ENCODE measurements at places on chromosomes 3 and 15.
A peak's percentile ranks its signal among the peaks of the same experiment; 100 is the strongest.

GRCh38 chr3:160126761-160127160, 98.5 kb upstream of the C3orf80 start:
- no peak for DNase-seq

DNA sequence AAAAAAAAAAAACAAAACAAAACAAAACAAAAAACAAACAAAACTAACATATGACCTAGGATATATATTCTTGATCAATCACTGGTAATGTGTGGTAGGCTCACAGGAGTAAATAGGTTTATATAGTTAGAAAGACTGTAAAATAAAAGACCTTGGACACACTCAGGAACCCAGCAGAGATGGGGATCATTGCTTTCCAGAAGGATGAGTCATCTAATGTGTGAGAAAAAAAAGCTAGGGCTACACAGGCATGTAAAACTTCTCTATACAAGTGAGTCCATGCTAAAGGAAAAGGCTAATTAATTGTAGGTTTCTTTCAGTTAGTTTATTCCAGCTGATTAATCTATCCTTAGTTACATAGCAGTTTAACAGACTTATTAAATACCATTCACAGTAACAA, 710.3 kb upstream of the ARPP21 start:
- no peak for DNase-seq

DNA sequence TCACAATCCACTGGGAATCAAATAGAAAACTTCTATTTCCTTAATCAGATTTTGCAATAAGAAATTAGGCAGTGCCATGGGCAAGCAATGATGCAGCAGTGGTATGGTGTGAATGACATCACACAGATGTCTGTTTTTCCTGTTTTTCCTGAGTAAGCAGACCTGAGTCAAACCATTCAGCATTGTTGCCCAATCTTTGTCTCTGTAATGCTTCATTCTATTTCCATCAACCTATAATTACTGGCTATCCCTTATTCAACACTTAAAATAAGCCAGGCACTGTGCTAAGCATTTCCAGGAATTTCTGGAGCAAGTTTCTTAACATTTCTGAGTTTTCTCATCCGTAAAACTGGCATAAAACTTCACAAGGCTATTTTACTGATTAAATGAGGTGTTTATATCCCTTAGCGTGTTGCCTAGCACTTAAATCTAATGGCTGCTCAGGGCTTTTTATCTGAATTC, 11.3 kb upstream of the OXSR1 start:
- DNase-seq, result no peak

GRCh38 chr15:26739791-26740190, 33.1 kb downstream of the GABRB3 start:
- no peak for DNase-seq

DNA sequence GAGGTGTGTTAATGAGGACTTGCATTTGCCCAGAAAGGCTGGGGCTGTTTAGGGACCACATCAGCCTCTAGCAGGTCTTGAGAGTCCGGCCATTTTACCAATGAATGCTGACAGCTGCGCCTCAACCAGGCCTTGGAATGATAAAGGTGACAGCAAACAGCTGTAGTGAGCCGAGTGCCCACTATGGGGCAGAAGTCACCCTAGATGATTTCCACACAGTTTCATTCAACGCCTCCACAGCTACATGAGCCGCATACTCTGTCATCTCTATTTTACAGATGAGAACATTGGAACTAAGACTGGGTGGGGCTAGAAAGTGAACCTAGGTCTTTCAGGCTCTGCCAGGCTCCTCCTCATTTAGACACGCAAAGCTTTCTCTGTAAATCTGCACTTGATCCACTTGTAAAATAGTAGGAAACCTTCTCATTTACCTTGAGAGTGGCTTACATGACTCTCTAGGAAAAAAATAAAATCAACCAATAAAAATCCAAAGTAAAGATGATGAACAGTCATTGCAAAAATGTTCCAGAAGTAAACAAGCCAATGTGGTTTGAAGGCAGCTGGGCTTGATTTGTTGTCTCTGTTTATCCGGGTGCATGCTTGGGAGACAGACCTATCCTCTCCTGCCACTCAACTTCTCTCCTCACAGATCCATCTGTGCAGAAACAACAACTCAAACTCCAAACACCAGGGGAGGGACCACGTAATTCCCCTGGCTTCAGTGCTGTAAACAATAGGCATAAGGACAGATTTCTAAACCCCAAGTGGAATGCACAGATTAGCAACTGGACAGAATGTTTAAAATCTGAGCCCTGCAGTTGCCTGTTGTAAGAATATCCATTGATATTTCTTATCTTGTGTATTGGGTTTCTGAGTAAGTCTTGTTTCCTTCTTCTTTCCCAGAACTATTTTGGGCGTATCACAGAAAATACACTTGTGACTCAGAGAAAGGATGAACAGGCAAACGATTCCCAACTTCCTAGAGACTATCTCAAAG, 31.5 kb upstream of the LDHAL6B start:
- DNase-seq, result no peak

DNA sequence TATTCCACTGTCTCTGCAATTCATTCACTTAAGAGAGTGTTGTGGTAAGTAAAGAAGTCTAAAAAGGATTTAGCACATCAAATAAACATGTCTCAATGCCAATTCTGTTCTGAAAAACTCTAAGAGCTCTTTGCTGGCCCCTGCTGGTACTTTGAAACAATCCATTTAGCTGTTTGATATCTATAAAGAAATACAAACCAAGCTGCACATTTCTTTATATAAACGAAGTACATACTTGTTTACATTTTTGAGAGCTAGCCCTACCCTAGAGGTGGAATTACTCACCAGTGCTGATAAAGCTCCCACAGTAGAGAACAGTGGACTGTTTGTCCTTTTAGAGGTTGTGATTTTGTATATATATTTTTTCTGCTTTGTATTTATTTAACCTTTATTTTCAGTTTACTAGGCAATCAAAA, 75.5 kb downstream of the NEDD4 start:
- DNase-seq, result peak; percentile 69

DNA sequence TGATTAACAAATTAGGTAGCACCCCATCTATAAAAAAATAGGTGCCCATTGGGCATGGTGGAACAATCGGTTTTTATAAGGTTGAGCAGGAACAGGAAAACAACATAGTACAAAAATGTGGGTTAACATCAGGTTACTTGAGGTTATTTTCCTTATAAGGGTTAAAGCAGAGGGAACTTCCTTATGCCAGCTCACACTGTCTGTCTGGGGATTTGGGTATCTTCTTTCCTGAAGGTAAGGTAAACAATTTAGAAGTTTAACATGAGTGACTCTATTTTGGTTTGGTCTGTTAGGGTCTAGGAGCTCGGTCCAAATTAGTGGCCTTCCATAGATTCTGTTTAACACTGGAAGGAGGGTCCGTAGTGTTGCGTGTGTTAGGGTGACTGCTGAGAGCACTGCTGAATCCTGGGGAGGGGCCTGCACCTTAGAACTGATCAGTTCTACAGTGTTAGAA, 14.7 kb downstream of the CHD2 start:
- DNase-seq, result no peak

- DNase-seq, result no peak
These were observed 22.7 kb upstream of the CTNNB1 start for GRCh38 chr3:41176596-41176995.

DNA sequence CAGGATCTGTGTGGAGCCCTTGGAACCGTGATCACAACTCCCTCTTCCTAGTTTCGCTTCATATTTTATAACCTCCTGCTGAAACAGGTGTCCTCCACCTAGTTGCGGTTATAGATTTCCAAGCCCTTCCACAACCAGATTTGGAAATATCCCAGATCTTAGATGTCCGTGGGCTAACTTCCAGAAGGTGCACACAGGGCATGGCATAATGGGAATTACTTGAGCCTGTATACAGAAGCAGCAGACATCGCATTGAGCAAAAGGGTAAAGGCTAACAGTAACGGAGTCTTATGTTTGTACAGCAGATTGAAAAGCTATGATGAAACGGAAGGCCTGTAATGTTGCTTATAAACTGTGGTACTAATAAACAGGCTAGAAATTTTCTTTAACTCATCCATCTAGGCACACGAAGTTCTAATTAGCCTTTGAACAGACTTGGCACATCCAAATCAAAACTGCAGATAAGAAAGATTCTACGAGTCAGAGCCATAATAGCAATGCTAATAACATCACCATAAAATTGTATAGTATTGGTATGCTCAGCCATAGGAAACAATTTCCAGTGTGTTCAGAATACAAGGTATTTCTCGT, 1.2 kb upstream of the USF3 start:
- no peak for DNase-seq

- no peak for DNase-seq
These were observed 5.2 kb upstream of the HHATL start for GRCh38 chr3:42707620-42708355.

DNA sequence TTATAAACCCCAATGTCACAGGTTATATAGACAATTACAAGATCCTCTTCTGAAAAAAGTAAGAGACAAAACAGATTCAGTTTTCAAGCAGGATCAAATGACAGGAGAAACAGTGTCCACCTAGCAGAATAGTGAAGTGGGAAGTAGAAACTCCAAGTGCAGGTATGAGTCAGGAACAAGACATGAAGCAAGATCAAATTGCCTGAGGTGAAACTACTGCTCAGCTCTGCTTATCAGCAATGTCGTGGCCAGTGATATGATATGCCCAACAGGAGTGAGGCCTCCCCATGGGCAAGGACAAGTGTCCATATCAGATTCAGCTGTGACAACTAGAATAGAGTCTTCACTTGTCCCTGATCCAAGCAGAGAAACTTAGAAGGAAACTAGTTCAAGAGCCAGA, 100.0 kb downstream of the ZMAT3 start:
- no peak for DNase-seq

DNA sequence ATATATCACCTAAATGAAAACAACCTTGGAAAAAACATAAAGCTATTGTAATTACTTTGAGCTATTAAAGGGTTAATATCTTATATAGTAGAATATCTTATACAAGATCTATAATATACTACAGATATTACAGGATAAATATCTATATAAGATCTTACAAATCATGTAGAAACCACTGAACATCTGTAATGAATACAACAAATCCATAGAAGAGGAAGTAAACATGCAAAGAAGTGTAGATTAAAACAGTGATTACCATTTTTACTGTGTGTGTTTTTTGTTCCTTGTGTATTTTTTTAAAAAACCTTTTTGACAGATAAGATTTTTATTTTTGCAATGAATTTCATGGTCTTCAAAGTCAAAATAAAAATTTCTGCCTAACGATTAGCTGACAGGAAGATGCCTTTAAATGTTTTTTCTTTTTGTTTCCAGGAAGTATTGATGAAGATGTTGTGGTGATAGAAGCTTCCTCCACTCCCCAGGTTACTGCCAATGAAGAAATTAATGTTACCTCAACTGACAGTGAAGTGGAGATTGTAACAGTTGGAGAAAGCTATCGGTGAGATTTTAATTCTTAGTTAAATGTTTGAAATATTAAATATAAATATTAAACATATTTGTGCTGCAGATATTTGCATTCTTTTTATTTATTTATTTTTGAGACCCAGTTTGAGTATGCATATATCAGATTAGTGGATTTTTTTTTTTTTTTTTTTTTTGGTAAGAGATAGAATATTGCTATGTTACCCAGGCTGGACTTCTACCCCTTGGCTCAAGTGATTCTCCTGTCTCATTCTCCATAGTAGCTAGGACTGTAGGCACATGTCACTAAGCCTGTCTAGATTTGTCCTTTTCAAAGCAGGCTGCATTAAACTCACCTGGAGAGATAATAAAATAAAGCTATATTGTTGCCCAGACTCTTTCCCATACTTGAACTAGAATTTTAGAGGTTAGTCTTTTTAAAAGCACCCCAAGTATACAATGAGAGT, 52.8 kb upstream of the CCNB2 start:
- no peak for DNase-seq

- no peak for DNase-seq
These were observed 476.3 kb downstream of the RBMS3 start for GRCh38 chr3:29757054-29757777.

DNA sequence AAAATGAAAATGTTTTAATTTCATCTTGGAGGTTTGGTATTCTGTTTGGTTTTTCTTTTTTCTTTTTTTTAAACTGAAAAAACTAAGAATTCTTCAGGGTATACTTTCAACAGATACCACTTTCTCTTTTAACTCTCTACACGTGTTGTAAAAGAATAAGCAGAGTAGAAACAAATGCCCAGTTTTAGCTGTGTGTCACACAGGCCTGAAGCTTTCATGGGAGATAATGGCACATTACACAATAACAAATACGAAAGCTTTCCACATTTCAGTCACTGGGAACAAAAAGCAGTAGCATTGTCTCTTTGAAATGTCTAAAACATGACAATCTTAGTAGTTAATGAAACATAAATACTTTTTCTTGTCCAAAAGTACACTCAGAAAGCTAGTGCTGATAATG, 818.5 kb downstream of the TBL1XR1 start:
- no peak for DNase-seq

- DNase-seq, result no peak
These were observed 18.3 kb downstream of the C3orf18 start for GRCh38 chr3:50549226-50549625.

DNA sequence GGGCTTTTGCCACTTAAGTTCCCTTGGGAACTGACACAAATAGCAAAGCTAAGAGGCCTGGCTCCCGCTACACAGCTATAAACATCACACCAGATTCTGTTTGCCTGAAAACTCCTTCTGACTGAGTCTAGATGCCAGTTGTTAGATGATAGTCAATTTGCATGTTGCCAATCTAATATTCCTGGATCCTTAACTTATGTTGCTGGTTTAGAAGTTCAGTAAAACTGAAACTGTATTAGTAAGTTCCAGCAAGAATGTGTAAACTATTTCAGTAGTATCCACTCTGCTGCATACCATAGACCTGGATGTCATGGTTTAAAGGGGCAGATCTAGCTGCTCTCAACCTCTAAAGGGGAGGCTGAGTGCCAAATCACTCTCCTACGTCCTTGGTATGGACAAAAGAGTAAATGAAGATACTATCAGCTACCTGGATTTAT, 27.1 kb upstream of the LACTB start:
- DNase-seq, result no peak

DNA sequence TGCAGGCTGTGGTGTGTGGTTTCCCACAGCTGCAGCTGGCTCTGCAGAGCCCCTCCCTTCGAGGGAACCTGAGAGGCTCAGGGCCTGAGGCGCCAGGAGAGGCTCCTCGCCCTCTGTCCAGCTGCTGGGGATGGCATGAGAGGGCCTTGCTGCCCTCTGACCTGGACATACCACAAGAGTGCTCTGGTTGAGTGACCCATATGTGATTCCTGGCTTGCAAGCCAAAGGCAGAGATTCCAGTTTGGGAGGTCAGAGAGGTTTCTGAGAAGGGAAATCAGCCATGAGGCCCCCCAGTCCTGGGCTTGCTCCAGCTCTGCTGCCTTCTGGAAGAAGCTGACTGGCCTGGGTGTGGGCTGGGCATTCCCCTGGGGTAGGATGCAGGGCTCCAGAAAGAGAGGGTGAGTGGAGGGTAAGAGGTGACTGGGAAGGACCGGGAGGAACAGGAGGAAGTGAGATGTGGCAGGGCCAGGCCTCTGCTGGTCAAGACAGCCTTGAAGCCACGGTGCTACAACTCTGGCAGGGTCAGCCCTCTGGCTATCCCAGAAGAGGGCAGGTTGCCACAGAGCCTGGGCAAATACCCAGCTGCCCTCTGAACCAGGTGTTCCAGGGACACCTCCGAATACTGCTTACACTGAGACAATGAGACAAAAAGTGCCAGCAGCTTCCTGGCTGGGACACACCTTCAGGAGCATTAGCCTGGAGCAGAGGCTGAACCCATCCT, 16.0 kb upstream of the SRP14 start:
- no peak for DNase-seq

- DNase-seq, result no peak
These were observed 68.9 kb downstream of the SMAD3 start for GRCh38 chr15:67134067-67134838.

GRCh38 chr3:67858492-67858891, 204.1 kb upstream of the SUCLG2 start:
- DNase-seq, result no peak

- DNase-seq, result no peak
These were observed 62.6 kb downstream of the CRTC3 start for GRCh38 chr15:90592131-90592881.

GRCh38 chr3:89380016-89380415, 272.6 kb downstream of the EPHA3 start:
- no peak for DNase-seq

Measured in glomerular endothelial cell (primary cell).